GM23248 (cell line): ENCODE measurements at places on chromosomes 13 and 19. TPM values are rescaled to one million over a fixed set of nuclear protein-coding genes. Genes with fewer than 3 reads are reported as not detected.

Gene EBI3
- 0.56 and 1.1 TPM in 2 replicates for polyA plus RNA-seq

Gene CAPN12
- polyA plus RNA-seq = 0.21 and 0.30 TPM in 2 replicates

Gene ZNF541
- 0.11 and 0.15 TPM in 2 replicates for polyA plus RNA-seq

Gene HRC
- 0.10 TPM in 1 of 2 replicates, not detected in the other for polyA plus RNA-seq

Gene KPNA3
- polyA plus RNA-seq = 29.8 and 34.9 TPM in 2 replicates

Gene CADM4
- polyA plus RNA-seq = 0.14 and 0.27 TPM in 2 replicates
